ENCODE measurements at places on chromosomes 1 and 21. TPM values are rescaled to one million over a fixed set of nuclear protein-coding genes. Genes with fewer than 3 reads are reported as not detected.

KIF14 gene
- total RNA-seq = 12.6 TPM

ZSWIM5 gene
- 0.80 TPM for total RNA-seq

NGF gene
- total RNA-seq = not detected

KRTAP12-2 gene
- not detected for total RNA-seq

PEX11B gene
- total RNA-seq = 34.0 TPM

PDZK1IP1 gene
- total RNA-seq = not detected

TAL1 gene
- not detected for total RNA-seq

S100A9 gene
- total RNA-seq = not detected

MRPS21 gene
- total RNA-seq = 78.1 TPM

KANK4 gene
- not detected for total RNA-seq

ARHGAP29 gene
- total RNA-seq = not detected

CD1D gene
- not detected for total RNA-seq

PSRC1 gene
- total RNA-seq = 7.3 TPM

COA7 gene
- 37.5 TPM for total RNA-seq

FOXD2 gene
- total RNA-seq = 0.13 TPM

AMIGO1 gene
- 2.6 TPM for total RNA-seq

RGS8 gene
- not detected for total RNA-seq

SH3BGR gene
- total RNA-seq = 3.6 TPM

THEM5 gene
- total RNA-seq = not detected

C1orf115 gene
- 0.08 TPM for total RNA-seq

GPR157 gene
- total RNA-seq = 3.2 TPM

HSPB7 gene
- total RNA-seq = not detected

ZBTB8B gene
- not detected for total RNA-seq

MECR gene
- total RNA-seq = 46.4 TPM

TMEM79 gene
- 10.2 TPM for total RNA-seq

GPN2 gene
- total RNA-seq = 78.4 TPM

TFF1 gene
- not detected for total RNA-seq

BLACAT1 gene
- 0.15 TPM for total RNA-seq

NRIP1 gene
- total RNA-seq = 14.9 TPM

MYOM3 gene
- total RNA-seq = not detected

PPIAL4G gene
- total RNA-seq = not detected

ADAMTS4 gene
- 0.27 TPM for total RNA-seq

SPAG17 gene
- not detected for total RNA-seq

NEGR1 gene
- total RNA-seq = not detected

MYBPH gene
- total RNA-seq = not detected

RHBDL2 gene
- not detected for total RNA-seq

OR2M3 gene
- not detected for total RNA-seq

CCDC27 gene
- not detected for total RNA-seq
